ENCODE measurements at places on chromosomes 16 and 17.

DNA sequence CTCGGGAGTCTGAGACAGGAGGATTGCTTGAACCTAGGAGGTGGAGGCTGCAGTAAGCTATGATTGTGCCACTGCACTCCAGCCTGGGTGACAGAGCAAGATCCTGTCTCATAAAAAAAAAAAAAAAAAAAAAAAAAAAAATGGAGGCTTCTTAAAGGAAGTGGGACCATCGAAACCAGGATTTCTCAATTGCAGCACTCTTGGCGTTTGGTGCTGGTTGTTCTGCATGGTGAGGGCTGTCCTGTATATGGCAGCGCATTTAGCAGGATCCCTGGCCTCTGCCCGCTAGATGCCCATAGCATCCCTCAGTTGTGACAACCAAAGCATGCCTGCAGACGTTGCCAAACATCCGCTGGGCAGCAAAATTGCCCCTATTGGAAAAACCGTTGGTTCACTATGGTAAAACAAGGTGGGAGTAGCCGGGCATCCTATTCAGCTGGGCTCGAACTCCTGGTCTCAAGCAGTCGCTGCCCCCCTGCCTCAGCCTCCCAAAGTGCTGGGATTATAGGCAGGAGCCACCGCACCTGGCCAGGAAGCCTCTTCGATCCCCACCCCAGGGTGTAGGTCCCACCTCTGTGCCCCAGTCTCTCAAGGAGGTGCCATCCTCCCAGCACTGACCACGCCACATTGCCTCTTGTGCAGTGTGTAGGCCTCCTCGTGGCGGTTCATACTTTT, 6.5 kb upstream of the NPIPB7 start:
- no peak for DNase-seq

DNA sequence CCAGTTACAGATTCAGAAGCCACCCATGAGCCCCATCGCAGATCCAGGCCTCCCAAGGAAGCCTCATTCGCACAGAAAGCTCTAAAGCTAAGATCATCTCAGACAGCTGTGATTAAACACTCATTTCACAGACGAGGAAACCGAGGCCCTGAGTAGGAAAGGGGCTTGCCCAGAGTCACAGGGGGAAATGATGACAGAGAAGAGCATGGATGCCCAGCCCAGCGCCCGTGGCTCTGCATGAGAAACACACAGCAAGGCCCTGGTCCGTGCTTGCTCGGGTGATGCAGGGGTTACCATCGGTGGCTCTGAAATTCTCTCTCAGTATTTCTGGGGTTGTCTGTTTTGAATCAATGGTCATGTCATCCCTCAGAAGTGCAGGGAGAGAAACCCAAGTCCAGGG, 109.6 kb downstream of the C16orf78 start:
- DNase-seq, result no peak

DNA sequence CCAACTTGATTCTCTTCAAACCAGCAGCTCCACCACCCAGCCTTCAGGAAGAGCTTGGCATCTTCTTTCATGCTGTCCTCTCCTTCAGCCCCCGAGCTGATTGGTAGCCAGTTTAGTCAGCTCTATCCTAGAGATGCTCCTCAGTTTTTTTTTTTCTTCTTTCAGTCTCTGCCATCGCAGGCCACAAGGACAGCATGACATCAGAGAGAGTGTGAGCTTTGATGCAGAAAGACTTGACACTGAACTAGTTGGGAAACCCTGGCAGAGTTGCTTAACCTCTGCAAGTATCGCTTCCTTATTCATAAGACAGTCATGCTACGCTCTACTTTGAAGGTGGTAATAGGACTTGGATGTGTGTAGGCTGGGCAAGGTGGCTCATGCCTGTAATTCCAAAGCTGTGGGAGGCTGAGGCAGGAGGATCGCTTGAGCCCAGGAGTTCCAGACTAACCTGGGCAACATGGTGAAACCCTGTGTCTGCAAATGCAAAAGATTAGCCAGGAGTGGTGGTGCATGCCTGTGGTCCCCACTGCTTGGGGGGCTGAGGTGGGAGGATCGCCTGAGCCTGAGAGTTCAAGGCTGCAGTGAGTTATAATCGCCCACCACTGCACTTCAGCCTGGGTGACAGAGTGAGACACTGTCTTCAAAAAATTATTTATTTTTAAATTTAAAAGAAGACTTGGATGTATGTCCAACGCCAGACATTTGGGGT, 2.6 kb downstream of the CD300LB start:
- no peak for DNase-seq

DNA sequence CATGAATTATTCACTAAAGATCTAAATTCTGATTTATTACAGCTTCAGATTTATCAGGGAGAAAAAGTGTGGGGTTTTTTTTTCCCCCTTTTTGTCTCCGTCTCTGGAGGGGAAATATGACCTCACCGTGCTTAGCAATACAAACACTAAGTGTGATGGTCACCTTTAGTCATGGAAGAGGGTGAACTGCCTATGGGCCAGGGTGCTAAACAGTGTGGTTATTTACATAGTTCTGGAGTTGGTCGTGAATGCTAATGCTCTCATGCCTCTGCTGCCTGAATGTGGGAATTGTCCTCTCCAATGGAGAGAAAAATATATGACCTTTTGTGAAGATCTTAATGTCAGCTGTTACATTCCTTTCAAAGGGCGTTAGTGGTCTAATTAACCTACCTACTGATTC, 44.8 kb upstream of the MSI2 start:
- DNase-seq, result peak; percentile 14

GRCh38 chr16:56732366-56732765, 2.4 kb downstream of the NUP93 start:
- DNase-seq, result no peak

- peak; percentile 80 for DNase-seq
These were observed 1.8 kb upstream of the UBTF start for GRCh38 chr17:44221084-44221861.

GRCh38 chr17:59778996-59779395, 71.5 kb downstream of the VMP1 start:
- DNase-seq, result no peak

DNA sequence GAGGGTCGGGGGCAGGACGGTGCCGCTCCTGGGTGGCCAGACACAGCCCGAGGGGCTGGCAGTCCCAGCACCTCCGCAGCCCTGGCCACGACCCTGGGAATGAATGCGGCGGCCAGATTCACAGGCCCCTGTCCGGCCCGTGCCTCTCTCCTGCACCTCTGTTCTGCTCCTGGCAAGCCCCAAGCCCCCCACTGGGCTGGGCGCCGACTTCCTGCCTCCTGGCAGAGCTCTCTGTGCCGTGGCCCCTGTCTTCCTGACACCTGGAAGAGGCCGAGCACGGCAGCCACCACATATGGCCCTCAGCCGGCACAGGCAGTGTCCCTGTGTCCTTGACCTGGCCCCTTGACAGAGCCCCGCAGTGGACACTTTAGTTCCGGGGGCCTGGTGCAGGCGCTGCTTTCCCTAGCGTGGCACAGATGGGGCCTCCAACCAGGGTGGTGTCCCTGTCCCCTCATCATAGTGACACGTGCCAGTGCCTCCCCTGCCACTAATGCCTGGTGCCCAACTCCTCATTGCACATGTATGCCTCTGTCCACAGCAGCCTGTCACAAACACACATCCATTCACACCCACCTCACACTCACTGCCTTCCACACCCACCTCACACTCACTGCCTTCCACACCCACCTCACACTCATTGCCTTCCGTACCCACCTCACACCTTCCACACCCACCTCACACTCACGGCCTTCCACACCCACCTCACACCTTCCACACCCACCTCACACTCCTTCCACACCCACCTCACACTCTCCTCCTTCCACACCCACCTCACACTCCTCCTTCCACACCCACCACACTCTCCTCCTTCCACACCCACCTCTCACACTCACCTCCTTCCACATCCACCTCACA, 110.6 kb upstream of the PLCG2 start:
- no peak for DNase-seq

DNA sequence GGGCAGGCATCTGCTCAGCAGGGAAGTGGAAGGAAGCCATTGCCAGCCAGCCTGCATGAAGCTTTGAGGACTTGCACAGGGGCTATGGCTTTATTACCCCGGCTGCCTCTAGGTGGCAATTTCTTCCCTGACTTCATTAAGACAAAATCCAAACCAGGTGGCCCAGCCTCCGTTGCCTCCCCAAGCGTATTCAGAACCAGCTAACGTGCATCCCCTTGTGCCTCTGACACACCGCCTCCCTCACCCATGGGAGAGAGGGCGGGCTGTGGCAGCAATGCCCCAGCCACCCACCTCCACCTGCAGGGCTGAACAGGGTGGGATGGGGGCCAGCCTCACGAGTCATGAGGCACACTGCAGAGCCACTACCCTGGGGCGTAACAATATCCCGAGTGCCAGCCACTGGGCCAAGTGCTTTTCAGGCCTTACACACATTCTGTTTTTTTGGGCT, 6.8 kb downstream of the KIFC3 start:
- peak; percentile 56 for DNase-seq
